ENCODE measurements at places on chromosomes 4 and X.

- DNase-seq, result no peak
Measured at GRCh38 chr4:163164591-163164990, 2.1 kb downstream of the NAF1 start.

DNA sequence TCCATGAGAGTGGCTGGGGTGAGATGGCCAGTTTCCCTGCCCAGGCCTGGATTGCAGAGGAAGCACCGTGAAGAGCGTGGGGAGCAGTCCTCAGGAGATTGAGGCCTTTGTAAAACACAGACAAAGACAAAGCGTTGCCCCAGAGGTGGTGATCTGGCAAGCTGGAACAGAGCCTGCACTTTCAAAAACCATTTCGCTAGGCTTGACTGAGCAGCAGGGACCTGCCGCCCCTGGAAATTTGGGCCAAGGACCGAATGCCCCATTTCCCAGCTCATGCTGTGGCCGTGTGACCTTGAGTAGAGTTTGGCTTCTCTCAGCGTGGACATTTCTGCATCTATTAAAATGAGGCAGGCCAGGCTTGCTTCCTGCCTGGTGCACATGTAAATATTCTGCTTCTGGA, 381.4 kb downstream of the BCOR start:
- no peak for DNase-seq

GRCh38 chr4:791898-792625, 33.9 kb downstream of the CPLX1 start:
- DNase-seq, result peak; percentile 60

DNA sequence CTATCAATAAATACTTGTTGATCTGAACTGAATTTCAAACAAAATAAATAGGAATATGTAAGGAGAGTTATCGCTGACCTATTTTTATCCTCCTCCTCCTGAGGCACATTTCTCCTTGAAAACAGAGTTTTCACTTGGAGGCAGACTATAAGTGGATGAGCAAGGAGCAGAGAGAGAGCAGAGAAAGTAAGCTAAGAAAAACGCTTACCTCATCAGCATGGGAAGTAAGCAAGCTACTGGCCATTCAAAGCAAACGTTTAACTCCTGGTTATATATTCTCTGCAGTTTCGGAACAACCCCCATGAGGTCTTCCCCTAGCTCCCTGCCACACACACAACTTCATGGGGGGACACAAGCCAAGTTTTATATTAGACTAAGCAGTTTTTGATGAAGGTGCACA, 13.2 kb downstream of the ZDHHC9 start:
- no peak for DNase-seq

DNA sequence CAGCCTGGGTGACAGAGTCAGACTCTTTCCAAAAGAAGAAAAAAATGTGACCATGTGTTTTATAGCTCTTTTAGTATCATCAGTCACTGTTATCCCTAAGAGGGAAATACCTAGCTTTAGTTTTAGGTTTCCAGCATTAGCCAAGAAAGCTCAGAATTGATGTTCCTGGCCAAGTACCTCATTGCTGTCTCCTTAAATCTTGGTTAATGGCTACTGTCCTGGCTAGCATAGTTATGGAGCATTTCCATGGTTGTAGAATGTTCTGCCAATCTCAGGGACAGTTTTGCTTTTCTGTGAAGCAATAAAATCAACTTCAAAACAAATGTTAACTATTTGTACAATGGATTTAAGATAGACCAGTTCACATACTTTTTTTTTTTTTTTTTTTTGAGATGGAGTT, 74.4 kb downstream of the HTT start:
- DNase-seq, result no peak

GRCh38 chr4:37689353-37690095, 3.3 kb upstream of the RELL1 start:
- DNase-seq, result no peak

- DNase-seq, result no peak
Measured at GRCh38 chr4:86633854-86634253, 39.7 kb downstream of the PTPN13 start.

DNA sequence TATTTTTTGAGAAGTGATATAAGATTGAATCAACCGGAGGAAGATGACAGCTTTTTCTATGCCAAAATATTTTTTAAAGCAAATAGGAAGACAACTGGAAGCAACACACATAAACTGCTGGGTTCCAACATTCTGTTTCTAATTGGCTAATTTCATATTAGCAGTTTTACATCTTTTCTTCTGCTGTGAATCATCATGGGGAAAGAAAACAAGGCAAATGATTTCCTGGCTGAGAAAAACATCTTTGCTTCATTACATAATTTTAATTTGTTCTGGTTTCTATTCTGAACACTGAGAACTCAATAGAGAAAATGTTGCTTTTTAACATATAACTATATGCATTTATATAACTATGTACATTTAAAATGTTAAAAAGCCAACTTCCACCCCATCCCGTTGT, 2518.5 kb downstream of the ARAP2 start:
- DNase-seq, result no peak

DNA sequence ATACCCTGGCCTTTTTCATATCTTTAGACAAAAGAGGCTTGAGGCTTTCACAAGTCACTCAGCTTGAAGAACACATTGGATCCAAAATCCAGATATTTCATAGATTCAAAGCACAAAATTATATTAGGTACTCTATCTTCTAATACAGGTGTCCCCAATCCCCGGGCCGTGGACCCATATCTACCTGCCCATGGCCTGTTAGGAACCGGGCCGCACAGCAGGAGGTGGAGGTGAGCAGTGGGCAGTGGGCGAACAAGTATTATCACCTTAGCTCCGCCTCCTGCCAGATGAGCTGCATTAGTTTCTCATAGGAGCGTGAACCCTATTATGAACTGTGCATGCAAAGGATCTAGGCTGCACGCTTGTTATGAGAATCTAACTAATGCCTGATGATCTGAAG, 18.7 kb downstream of the YIPF7 start:
- DNase-seq, result no peak

DNA sequence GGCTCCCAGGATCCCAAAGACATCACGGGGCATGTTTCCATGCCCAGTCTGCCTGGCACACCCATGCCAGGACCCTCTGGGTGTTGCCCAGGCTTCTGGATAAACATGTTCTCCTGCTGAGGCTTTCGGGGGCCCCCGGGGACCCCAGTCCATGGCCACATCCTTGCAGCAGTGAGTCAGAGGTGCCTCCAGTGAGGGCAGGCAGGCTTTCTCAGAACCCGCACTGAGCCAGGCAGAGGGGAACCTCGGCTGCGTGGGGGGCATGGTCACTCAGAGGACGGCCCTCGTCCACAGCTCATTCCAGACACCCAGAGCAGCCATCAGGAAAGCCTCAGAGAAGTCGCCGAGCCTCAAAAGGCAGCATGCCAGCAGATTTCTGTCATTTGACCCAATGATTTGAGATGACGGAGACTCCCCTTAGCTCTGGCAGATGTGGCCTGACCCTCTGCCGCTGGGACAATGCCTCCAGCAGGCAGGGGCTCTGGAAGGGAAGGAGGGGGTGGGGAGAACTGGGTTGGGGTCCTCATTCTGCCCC, 54.8 kb downstream of the PPP2R2C start:
- DNase-seq, result no peak

DNA sequence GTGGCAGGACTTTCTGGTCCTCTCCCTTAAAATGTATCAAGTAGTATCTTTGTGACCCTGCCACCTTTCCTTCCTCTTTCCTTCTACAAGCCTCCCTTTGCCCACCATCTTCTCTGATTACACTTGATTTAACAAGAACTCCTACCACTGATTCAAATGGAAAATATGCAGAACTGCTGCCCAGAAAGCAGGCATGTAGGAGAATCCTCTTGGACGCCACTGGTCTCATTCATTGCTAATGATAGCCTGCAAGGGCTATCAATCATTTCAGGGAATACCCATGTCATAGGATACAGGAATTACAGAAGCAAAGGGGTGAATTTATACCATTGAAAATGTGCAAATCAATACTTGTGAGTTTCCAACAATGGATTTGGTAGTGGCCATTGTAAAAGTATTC, 294.6 kb upstream of the NRK start:
- no peak for DNase-seq

DNA sequence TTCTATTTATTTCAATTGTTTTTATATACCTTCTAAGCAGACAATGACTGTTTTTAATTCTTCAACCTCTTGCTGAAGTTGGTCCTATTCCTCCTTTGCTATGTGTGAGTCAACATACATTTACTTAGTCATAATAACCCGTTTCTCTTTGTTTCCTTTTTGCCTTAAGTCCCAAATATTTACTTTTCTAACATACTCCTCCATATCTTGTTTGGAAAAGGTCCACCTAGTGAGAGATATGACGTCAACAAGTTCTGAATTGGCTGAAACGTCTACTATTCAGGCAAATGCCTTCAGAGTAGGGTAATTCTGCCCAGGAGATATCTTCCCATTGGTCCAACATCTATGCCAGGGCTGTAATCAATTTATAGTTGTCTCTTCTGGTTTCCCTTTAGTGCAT, 179.3 kb upstream of the GEMIN8 start:
- no peak for DNase-seq

- peak; percentile 79 for DNase-seq
Measured at GRCh38 chrX:100636321-100636991, at the start of gene TSPAN6. TSS of gene TSPAN6 (minus strand) at chrX:100636806. CDS start at chrX:100636694, 112 bp downstream.

DNA sequence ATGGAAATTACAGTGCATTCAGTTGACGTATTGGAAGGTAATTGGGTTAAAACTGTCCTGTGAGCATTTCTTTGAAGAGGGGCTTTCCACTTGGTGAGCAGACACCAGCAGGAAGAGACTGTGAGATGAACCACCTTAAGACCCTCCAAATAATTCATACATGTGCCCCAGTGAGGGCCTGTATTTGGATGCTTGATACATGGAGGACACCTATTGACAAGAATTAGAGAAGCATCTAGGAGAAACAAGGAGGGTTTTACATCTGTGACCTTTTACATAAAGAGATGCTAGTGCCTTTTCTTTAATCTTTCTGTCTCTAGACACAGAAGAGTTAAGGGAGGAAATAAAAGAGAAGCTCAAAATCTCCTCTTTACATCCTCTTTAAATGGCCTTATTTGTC, 1115.3 kb upstream of the IGFBP7 start:
- DNase-seq, result no peak

DNA sequence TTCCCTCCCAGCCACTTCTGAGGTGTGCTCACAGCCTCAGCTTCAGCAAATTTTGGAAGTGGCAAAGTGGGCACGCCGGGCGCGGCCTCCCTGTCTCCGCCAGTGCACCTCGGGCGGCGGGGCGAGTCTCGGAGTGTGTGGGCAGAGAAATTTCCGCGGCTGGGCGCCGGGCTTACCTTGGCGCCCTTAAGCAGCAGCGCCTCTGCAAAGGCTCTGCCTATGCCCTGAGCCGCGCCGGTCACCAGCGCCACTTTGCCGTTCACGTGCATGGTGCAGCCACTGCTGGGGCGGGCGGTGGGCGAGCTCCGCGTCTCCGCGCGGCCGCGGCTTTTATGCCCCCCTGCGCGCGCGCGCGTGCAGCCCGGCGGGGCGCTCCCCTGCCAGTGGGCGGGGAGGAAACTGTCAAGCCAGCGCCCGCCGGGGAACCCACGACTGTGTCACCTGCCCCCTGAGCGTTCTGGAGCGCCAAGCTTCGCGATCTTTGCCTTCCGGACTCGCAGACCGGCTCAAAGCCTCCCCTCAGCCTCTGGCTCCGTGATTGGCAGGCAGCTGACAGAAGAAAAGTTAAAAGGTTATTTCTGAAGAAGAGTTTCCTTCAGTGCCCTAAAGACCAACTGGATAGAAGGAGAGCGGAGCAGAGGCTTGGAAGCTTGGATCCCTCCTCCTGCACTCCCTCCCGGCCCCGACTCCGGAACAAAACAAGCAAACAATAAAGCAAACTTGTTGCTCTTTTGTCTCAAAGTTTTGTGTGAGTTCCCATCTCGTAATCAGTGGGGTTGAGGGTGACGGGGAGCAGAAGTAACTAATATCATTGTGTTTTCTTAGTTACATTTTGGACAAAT, at the start of gene HPGD:
HPGD (minus strand) TSS at position 306 of the 842 bp plus-strand sequence; CDS start at position 269, 37 bp downstream.
- DNase-seq, result peak; percentile 47

DNA sequence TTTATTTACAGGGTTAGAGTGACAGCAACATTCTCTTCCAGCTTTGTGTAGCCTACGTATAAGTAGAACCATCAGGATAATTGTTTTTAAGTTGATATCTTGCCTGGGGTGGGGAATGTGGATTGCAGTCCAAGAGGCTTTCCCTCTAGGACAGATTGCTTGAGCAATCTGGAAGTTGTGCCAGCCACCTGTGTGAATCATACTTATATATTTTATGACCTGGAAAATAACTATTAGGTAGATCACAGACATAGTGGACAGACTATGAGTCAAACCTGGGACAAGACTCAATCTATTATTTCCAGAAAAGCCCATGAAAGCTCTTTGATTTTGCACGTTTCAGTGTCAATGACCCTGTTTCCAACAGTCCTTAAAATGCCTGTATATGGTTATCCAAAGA, 98.9 kb downstream of the TLL1 start:
- DNase-seq, result no peak

GRCh38 chrX:44904542-44905115, 31.6 kb downstream of the KDM6A start:
- no peak for DNase-seq

DNA sequence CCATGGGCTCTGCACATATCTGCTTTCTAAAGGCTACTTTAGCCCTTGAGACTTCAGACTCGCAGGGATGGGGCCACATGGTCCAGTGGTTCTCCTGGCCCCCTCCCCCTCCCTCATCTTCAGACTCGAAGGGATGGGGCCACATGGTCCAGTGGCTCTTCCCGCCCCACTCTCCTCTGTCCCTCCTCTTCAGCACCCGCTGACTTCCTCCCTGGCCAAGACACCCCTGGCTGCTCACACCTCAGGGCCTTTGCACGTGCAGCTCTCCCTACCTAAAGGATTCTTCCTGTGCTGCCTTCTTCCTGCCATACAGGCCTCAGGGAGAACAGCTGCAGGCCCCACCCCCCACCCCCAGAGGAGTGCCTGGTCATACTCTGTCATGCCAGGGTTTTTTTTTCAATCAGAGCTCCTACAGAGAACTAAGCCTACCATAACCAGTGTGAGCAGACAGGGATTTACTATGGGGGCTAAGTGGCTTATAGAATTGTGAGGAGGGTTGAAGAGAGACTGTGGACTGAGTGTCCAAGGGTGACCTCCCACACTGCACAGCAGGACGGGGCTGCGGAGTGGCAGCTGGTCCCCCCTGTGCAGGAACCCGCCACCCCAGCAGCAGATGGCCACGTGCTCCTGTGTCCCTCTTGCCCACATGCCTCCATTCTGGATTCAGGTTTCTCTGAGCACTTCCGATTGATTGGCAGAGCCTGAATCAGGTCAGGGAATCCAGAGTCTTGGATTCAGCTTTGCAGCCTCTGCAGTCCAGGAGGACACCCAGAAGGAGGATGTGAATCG, 6.1 kb upstream of the SPON2 start:
- DNase-seq, result no peak

DNA sequence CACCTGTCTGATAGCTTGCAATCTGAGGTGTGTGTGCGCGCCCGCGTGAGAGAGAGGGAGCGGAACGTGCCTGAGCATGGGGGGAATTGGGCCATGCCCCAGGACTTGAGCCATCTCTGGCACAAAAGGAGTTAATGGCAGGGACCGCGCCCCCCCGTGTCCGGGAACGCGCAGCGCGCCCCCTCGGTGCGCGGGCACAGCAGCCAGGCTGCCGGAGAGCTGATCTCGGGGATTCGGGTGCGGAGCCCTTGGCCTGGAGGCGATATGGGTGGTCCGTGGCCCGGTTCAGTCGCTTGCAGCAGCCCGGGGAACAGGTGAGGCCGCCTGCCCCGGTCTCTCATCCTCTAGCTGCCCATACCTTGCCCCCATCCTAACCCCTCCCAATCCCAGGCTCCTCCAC, at the start of gene NLGN3:
NLGN3 (plus strand) TSS at position 191 of the 400 bp plus-strand sequence. CDS start 2,909 bp downstream, outside the sequence.
- no peak for DNase-seq
